Astrocyte of the hippocampus (primary cell): ENCODE measurements at places on chromosomes 13 and 19.

DNA sequence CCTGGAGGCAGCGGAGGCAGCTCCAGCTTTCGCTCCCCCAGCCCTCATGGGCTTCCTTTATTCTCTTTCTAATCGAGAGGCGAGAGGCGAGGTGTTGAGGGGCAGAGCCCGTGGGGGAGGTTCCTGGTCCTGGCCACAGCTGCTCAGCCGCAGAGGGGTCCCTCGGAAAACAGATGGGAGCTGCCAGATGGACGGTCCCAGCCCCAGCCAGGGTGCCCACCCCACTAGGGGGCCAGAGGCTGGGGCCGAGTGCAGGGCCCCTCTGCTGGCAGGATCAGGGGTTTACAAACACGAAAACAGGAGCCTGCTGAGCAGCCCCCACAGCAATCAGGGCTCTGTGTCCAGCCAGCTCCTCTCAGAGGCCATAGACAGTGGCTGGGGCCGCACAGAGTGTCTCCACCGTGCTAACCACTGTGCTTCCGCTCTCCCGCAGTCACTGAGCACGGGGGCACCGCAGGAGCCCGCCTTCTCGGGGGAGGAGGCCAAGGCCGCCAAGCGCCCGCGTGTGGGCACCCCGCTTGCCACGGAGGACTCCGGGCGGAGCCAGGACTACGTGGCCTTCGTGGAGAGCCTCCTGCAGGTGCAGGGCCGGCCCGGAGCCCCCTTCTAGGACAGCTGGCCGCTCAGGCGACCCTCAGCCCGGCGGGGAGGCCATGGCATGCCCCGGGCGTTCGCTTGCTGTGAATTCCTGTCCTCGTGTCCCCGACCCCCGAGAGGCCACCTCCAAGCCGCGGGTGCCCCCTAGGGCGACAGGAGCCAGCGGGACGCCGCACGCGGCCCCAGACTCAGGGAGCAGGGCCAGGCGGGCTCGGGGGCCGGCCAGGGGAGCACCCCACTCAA is 182.2 kb downstream of the KDM4B start:
- DNase-seq = no peak

DNA sequence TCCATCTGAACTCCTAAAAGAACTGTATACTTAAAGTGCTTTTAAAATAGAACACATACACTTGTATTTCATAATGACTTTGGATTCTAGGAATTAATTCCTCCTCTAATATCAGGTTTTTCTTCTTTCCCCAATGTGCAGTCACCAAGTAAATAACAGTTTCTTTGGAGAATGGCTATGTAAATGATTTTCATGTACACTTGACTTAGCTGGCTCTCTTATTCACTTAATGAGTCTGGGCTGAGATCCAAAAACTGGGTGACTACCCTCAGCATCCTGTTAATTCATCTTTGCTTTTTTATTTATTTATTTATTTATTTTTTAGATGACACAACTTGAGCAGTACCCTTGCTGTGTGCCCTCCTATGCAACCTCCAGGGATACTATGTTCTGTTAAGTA is 1003.7 kb downstream of the SLITRK1 start:
- DNase-seq = peak; percentile 66

GRCh38 chr19:23260956-23261355 is 10.8 kb upstream of the ZNF724 start:
- no peak for DNase-seq

GRCh38 chr19:14366529-14366928 is 14.7 kb upstream of the ADGRE5 start:
- peak; percentile 69 for DNase-seq

DNA sequence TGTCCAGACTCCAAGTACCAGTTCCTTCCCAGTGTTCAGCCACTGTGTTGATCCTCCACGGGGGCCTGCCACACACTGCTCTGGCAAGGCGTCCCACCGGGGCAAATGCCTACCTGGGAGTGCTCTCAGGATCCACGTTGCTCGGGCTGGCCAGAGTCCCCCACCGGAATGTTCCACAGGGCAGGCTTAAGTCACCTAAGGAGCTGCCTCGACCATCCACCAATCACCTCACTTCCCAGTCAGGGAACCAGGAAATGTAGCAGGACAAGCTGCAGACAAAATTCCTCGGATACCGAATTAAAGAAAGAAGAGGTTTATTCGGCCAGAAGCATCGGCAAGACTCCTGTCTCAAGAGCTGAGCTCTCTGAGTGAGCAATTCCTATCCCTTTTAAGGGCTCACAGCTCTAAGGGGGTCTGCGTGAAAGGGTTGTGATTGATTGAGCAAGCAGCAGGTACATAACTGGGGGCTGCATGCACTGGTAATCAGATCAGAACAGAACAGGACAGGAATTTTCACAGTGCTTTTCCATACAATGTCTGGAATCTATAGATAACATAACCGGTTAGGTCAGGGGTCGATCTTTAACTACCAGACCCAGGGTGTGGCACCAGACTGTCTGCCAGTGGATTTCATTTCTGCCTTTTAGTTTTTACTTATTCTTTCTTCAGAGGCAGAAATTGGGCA is 56.9 kb upstream of the EDNRB start:
- no peak for DNase-seq
